ENCODE measurements at places on chromosomes 6 and 20.

DNA sequence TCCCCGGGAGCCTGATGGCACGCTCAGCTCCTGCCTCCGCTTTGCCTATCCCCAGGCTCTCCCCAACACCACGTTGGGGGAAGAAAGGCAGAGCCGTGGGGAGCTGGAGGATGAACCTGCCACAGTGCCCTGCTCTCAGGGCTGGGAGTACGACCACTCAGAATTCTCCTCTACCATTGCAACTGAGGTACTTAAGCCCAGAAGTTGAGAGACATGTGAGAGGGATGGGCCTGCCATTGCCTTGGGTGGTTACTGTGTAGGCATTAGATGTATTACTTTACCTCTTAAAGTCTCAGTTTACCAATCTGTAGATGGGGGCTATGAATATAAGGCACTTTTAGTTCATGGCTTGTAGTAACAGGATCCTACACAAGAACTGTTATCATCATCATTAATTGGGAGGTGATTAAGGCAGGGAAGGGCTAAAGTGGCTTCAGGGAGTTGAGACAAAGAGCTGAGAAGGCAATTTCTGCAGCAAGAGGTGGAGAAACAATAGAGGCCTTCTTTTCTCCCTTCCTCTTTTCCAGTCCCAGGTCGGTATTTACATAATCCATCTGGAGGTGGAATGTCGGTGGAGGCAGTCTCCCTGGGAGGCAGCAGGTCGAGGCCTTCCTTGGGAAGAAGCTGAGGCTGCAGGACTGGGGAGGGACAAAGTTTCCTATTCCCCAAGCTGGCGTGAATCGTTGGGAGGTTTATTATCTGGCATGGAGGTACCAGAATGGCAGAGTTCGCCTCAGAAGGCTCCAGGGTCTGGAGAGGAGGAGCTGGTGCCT lies 691 bp downstream of the SLC22A7 start:
- no peak for DNase-seq

- DNase-seq = no peak
Observed at GRCh38 chr6:158191761-158192160, 23.6 kb downstream of the GTF2H5 start.

- no peak for DNase-seq
Observed at GRCh38 chr6:4587171-4587570, 189.0 kb upstream of the CDYL start.

- no peak for DNase-seq
Observed at GRCh38 chr20:6898928-6899327, 131.4 kb downstream of the BMP2 start.

- no peak for DNase-seq
Observed at GRCh38 chr6:15841937-15842726, 179.3 kb upstream of the DTNBP1 start.

DNA sequence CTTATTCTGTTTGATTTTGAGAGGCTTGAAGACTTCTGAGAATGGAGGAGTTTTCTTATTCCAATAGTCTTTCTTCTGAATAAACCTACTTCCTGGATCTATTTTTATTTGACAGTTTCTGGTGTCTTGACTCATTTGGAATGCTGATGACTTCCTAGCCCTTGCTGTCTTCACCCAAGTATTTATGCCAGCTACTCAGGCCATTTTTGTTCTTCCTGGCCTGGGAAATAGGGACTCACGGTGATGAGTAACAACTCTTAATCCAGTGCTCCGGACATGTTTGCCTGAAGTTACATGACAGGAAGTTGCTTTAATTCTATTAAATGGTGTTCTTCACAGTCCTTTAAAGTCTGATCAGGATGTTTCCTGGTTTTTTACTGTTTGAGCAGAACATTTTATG lies 272.1 kb upstream of the EYS start:
- DNase-seq = no peak

Data from effector memory CD4-positive, alpha-beta T cell (primary cell).